LHCN-M2 (cell line): ENCODE measurements at places on chromosomes 6 and 20. TPM values are rescaled to one million over a fixed set of nuclear protein-coding genes. Genes with fewer than 3 reads are reported as not detected.

GID8 gene
- 20.3 and 23.5 TPM in 2 replicates for total RNA-seq

SLPI gene
- not detected in 2 replicates for total RNA-seq

DLK2 gene
- total RNA-seq, result 2.4 and 4.4 TPM in 2 replicates

ZNF335 gene
- total RNA-seq, result 15.3 and 15.9 TPM in 2 replicates

CST3 gene
- total RNA-seq, result 356 and 431 TPM in 2 replicates

DDX43 gene
- not detected in 2 replicates for total RNA-seq

SYNDIG1 gene
- 0.06 and 0.11 TPM in 2 replicates for total RNA-seq

NINL gene
- 4.2 and 5.2 TPM in 2 replicates for total RNA-seq

MYL9 gene
- 80.9 and 83.7 TPM in 2 replicates for total RNA-seq

TRIM31 gene
- not detected in 2 replicates for total RNA-seq

TRIM10 gene
- total RNA-seq, result not detected in 2 replicates

RWDD1 gene
- total RNA-seq, result 46.8 and 61.5 TPM in 2 replicates

PAK5 gene
- not detected in 2 replicates for total RNA-seq

C4A gene
- 1.9 and 2.2 TPM in 2 replicates for total RNA-seq

RAD21L1 gene
- total RNA-seq, result 0.19 and 0.29 TPM in 2 replicates

PSMA7 gene
- total RNA-seq, result 503 and 618 TPM in 2 replicates
